Pulmonary artery endothelial cell (primary cell): ENCODE measurements at places on chromosomes 12 and 14. TPM values are rescaled to one million over a fixed set of nuclear protein-coding genes. Genes with fewer than 3 reads are reported as not detected.

The ACOT2 gene
- 16.2 and 18.0 TPM in 2 replicates for total RNA-seq

The TEX22 gene
- 0.13 and 0.14 TPM in 2 replicates for total RNA-seq

The STYK1 gene
- 21.8 and 25.5 TPM in 2 replicates for total RNA-seq

The KRT2 gene
- total RNA-seq: not detected in 2 replicates

The NR4A1 gene
- 1.1 and 1.5 TPM in 2 replicates for total RNA-seq

The TSPAN11 gene
- total RNA-seq: 0.28 and 2.2 TPM in 2 replicates

The ZDHHC22 gene
- under 0.01 and 0.04 TPM in 2 replicates for total RNA-seq
